GM20000 (cell line): ENCODE measurements at places on chromosomes 3 and 15.

DNA sequence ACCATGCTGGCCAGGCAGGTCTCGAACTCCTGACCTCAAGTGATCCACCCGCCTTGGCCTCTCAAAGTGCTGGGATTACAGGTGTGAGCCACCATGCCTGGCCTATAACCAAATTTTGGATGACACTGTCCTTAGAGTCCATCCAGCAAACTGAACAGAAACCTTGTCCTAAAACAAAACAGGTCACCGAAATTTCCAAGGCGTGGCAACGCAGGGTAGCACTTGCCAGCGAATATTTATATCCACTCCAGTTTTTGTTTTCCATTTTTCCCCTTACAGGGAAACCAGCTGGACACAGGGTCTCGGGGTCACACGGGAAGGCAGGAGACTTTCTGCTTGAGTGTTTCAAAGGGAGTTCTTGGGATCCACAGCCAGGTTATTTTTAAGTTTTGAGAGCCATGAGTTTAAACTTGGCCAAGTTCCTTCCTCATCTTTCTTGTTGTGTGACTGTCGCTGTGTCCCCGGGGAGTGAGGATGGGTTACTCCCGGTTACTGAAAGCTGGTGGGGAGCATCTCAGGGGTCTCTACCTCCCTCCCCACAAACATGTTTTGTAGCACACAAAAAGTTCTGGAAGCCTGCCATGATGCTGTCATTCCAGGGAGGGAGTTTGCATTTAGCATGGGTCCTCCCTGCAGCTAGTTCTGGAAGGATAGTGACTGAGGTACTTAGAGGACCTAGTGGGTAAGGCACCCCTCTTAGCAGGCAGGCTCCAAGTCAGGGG is 12.6 kb downstream of the LIMD1 start:
- no peak for DNase-seq

DNA sequence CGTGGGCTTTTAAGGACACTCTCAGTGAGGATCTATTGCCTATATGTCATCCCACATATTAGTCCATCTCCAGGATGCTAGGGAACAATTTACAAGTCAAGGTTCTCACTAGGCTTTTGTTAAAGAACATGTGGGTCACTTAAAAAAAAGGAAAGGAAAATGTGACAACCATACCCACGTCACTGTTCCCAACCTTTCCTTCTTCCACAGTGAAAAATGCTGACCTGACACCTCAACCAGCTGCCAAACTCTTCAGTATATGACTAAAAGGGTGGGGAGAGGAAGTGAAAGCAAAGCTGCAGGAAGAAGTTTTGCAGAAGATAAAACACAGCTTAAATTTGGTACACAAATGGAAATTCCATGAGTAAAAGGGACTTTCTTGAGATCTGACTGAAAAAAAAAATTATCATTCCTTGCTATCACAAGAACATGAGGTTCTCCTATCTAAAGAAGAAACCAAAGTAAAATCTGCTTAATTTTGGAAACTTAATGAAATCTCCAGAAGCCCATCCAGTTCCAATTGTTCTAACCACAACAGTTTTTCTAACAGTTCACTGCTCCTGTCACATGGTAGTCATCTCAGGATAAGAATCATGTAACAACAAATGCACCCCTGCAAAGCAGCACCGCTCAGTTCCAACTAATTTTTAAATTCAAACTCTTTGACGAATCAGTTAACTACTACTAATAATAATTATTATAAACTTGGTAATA is 117.0 kb upstream of the TSPAN3 start:
- peak; percentile 30 for DNase-seq

- DNase-seq: no peak
These were observed 68.6 kb upstream of the ITGA11 start for GRCh38 chr15:68500363-68501258.

DNA sequence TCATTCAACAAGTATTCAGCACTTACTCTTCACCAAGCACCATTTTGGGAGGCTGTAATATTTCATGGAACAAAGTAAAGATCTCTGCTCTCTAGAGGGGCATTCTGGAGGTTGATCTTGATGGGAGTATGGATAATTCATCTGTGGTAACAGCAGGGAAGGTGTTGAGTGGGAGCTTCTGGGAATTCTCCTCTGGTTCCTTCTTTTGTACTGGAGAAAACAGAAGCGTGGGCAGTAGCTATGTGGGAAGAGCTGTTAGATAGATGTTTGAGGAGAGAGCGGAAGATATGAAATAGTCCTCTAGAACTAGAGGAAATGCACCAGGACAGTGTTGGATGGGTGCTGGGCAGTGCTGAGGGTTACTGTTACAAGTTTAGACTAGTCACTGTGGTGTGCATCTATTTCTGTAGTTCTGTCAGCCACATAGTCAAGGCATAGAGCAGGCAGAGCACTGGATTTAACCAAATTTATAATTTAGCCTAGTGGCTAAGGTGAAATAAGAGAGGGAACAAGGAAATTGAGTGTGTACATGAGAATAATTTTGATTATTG is 9.6 kb downstream of the NMD3 start:
- no peak for DNase-seq

DNA sequence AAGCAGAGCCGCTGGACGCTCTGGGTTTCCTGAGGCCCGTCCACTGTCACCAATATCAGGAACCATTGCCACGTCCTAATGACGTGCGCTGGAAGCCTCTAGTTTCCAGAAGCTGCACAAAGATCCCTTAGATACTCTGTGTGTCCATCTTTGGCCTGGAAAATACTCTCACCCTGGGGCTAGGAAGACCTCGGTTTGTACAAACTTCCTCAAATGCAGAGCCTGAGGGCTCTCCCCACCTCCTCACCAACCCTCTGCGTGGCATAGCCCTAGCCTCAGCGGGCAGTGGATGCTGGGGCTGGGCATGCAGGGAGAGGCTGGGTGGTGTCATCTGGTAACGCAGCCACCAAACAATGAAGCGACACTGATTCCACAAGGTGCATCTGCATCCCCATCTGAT is 3.3 kb downstream of the RHO start:
- no peak for DNase-seq

GRCh38 chr3:52481819-52482521 is 13.2 kb upstream of the STAB1 start:
- no peak for DNase-seq

GRCh38 chr15:47639042-47639441 is 78.3 kb upstream of the SEMA6D start:
- DNase-seq: no peak

- peak; percentile 24 for DNase-seq
These were observed 71.8 kb upstream of the POLG start for GRCh38 chr15:89406218-89406939.

- DNase-seq: no peak
These were observed 7.1 kb downstream of the ALG3 start for GRCh38 chr3:184241447-184242296.

DNA sequence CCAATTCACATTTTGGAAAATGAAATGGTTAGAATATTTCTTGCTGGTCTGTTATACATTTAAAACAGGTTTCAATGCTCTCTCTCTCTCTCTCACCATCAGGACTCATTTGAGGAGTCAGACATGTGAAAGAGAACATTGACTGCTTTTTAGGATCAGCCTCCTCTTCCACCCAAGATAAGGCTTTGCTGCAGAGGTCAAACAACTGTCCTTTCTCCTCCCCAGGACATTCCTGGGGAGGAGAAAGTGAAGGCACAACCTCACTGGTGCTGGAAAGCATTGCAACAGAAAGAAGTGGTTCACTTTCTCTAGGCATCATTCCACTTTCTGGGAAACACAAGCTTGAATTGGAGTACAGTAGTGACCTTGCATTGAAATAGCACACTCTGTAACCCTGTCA is 409.1 kb upstream of the NR2F2 start:
- no peak for DNase-seq

DNA sequence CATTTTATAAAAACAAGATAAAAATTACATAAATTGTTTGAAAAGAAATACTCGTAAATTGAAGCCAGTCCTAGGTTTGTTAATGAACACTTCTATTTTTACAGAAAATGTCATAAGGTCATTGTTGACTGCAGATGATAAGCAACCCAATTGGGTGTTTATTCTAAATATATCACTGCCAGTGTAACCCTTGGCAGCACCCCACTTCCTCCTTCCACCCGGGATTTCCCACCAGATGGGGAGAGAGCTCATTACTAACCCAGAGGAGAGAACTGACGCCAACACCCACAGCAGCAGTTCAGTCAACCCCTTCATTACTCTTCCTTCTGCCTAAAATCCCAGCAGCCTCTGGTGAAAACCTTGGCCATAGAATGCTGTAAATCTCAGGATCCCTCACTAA is 307.6 kb downstream of the GAP43 start:
- DNase-seq: peak; percentile 9

- peak; percentile 28 for DNase-seq
These were observed 30.4 kb upstream of the LIMD1 start for GRCh38 chr3:45564172-45564571.

- DNase-seq: no peak
These were observed 112.1 kb upstream of the MB21D2 start for GRCh38 chr3:193029800-193030199.

DNA sequence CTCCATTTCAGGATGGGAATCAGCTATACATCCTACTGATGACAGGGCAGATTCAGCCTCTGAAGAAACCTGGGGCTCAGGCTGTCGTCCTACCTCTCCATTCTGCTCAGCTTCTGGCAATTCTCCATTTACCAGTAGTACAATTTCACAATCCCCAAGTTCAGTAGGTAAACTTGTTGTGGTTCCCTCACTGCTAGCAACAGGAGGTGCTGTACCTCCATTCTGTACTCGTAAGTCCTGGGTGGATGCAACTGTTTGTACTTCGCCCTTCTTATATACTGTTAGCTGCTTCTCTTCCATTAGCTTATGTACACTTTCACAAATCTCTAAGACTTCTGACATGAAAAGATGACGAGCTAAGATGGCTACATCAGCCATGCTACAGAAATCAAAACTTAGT is 11.6 kb downstream of the ZBTB11 start:
- DNase-seq: no peak

- DNase-seq: no peak
These were observed 991.8 kb downstream of the GBE1 start for GRCh38 chr3:80769683-80770082.

GRCh38 chr15:62288361-62289017 is 123.4 kb upstream of the C2CD4B start:
- no peak for DNase-seq

DNA sequence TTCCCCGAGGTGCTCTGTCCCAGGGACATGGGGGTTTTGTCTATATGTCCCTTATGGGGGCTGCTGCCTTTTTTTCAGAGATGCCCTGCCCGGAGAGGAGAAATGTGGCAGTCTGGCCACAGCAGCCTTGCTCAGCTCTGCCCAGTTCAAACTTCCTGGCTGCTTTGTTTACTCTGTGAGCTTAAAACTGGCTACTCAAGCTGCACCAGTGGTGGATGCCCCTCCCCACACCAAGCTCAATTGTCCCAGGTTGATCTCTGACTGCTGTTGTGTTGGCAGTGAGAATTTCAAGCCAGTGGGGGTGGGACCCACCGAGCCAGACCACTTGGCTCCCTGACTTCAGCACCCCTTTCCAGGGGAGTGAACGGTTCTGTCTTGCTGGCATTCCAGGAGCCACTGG is 188.9 kb downstream of the STXBP5L start:
- DNase-seq: no peak

GRCh38 chr3:41872157-41872556 is 89.7 kb downstream of the ULK4 start:
- no peak for DNase-seq

GRCh38 chr15:78082106-78082742 is 4.7 kb upstream of the TBC1D2B start:
- no peak for DNase-seq
